HT1080 (cell line): ENCODE measurements at places on chromosomes 2 and 18.
A peak's percentile ranks its signal among the peaks of the same experiment; 100 is the strongest.

DNA sequence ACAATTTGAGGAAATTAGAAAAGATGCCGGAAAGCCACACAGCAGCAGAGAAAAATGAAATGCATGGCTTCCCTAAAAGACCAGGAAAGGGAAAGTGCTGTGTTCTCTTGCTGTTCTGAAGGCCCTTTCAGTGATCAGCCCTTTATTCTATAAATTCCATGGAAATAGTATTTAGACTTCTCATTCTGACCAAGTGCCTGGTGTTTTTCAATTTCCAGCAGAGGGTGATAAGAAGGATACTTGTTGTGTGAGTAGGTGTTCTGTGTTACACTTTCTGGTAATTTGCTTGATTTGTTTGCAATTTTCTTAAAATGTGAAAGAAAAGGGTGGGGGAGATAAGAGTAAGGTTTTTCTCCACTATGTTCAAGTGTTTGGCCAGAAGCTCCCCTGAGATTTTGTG lies 504.5 kb downstream of the IRS1 start:
- no peak for DNase-seq

- peak; percentile 48 for DNase-seq
Measured at GRCh38 chr2:67186871-67187270, 210.3 kb upstream of the ETAA1 start.

DNA sequence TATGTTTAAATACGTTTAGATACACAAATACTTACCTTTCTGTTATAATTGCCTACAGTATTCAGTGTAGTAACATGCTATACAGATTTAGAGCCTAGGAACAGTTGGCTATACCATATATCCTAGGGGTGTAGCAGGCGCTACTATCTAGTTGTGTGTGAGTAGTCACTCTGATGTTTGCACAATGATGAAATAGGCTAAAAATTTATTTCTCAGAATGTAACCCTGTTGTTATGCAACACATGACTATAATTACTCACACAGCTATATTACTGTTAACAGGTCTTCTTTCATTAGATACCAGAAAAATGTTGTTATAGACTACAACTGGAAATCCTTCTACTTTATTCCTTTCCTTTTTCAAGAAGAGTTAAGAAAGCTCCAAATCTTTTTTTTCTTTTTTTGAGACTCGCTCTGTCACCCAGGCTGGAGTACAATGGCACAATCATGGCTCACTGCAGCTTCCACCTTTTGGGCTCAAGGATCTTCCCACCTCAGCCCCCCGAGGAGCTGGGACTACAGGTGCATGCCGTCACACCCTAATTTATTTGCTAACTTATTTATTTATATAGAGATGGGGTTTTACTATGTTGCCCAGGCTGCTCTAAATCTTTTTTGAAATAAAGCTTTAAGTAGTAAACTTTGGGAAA lies 48.5 kb downstream of the C2orf74 start:
- DNase-seq = peak; percentile 65

GRCh38 chr2:199692489-199692888 lies 158.5 kb downstream of the FTCDNL1 start:
- no peak for DNase-seq

DNA sequence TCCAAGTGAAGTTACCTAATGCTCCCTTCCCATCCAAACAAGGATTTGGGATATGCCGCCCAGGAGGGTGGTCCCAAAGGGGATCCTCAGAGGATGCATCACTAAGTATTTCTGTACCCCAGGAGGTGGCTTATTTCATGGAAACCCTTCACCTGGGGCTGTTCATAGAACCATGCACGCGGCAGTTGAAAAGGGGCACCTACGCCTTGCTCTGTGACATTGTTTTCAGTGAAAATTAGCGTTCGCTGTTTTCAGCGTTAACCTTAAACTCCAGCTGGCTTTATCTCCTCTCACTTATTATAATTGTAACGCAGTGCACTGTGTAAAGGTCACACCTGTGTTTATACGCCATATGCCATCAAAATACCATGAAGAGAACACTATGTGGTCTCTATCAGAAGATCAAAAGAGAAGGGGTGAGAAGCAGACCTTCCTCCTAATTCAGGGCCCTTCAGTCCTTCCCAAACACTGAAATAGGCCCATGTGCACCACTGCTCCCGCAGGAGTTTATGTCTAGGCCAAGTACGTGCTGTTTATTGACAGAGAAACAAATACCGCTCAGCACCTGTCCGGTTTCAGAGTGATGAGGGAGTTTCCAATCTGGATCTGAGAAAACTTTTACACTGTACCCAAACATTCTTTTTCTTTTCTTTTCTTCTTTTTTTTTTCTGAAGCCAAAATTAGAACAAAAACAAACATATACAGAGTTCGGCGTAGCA lies 162.1 kb downstream of the BCL2 start:
- no peak for DNase-seq

DNA sequence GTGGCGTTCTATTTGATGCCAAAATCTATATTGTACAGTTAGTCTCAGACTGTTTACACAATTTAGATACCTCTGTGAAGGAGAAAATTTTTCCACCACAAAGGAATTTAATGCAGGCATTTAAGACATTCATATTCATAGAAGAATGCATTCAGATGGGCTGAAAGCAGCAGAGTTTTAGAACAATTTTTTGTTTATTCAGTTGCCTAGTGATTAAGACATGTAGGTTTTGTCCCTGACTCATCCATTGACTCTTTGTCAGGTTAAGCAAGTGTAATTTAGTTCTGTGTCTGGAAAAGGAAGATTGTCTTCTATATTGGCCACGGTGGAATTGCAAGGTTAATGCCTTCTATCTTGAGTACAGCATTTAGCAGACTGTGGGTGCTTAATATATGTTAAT lies 515.0 kb downstream of the PARD3B start:
- DNase-seq = peak; percentile 57

DNA sequence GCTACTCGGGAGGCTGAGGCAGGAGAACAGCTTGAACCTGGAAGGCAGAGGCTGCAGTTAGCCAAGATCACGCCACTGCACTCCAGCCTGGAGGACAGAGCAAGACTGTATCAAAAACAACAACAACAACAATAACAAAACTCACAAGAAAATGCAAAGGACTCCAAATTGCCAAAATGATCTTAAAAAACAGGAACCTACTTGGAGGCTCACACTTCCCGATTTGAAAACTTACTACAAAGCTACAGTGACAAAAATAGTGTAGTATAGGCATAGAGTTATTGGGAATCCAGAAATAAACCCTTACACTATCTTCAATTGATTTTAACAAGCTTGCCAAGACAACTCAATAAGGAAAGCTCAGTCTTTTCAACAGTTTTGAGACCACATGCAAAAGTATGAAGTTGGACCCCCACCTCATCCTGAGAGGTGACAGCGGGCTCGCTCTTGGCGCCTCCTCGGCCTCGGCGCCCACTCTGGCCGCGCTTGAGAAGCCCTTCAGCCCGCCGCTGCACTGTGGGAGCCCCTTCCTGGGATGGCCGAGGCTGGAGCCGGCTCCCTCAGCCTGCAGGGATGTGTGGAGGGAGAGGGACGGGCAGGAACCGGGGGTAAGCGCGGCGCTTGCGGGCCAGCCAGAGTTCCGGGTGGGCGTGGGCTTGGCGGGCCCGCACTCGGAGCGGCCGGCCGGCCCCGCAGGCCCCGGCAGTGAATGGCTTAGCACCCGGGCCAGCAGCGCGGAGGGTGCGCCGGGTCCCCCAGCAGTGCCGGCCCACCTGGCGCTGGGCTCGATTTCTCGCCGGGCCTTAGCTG lies 18.3 kb upstream of the ACVR2A start:
- DNase-seq = no peak

- peak; percentile 2 for DNase-seq
Measured at GRCh38 chr2:198571393-198571792, 767.0 kb downstream of the PLCL1 start.

- no peak for DNase-seq
Measured at GRCh38 chr2:48137829-48138228, 231.5 kb upstream of the FBXO11 start.

- no peak for DNase-seq
Measured at GRCh38 chr2:163011000-163011399, 172.4 kb upstream of the KCNH7 start.

DNA sequence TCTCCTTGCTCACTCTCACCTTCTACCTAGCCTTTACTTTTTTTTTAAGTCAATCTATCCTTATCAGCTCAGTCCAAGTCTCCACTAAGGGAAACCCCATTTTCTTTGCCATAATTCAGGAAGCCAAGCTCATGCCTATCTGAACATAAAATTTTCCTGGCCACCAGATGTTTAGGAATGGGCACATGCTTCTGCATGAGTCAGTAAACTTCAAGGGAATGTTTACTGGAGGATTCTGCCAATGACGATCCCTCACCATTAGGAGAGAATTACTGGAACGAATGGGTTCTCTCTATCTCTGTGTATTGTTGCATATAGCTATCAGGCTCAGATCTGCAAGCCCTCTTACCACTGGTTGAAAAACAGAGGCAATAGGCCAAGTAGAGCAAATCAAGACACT lies 731.7 kb upstream of the ZNF804A start:
- no peak for DNase-seq

DNA sequence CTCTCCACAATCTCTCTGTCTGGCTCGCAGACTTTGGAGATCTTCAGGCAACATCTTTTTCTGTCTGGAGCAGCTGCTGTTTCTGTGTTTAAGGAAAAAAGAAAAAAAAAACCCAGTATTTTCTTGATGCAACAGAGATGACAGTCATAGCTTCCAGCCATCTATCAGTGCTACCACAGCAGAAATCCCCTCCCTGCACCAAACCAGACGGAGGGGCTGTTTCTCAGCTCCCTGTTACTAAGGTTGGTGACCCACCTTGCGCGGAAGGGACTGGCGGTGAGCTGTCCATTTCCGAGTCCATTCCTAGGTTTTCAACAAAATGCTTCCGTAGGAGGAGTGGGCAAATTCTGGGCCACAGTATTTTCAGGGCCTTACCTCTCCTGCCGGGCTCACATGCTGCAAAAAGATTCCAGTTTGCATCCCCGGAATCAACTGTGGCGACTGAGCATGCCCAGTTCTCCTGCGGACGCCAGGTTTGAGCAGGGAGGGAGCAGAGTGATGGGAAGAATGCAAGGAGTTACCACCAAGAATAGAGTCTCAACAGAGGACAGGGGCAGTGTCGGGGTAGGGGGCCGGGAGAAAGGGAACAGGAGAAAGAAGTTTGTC lies 1.2 kb downstream of the SLC4A10 start:
- DNase-seq = no peak

- no peak for DNase-seq
Measured at GRCh38 chr2:2102866-2103653, 228.0 kb downstream of the MYT1L start.

DNA sequence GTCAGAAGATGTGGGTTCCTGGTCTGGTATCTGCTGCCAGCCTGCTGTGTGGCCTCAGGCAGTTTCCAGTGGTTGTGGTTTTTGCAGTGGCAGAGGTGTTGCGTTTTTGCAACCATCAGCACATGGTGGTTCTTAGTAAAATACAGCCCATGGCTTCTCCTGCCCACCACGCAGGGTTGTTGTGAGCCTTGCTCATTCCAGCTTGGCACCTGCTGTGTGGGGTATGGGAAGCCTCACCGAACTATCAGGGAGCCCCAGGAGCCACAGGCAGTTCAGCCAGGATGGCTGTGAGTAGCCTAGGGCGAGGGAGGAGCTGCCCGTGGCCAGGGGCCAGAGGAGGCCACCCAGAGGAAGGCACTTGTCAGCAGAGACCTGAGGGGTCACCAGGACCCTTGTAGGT lies 9.8 kb downstream of the ARID5A start:
- no peak for DNase-seq

GRCh38 chr2:158726911-158727592 lies 68.1 kb upstream of the DAPL1 start:
- DNase-seq = no peak

DNA sequence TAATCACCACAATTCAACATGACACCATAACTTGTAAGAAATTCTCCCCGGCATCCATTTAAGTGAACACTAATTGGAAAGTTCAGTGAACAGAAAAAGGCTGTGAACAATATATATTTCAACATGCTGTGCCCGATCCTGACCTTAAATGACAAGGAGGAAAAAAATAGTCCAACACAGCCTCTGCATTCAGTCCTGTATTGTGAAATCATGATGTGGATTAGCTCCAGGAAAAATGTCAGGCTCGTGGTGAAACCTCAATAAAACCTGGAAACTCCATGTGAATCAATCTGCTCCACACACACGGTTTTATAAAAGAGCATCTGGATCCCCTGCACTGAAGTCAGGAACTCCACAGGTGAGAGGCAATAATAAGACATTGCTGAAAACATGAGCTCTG lies 145.4 kb upstream of the SPOPL start:
- peak; percentile 41 for DNase-seq

- DNase-seq = no peak
Measured at GRCh38 chr18:57205641-57206040, 58.8 kb downstream of the BOD1L2 start.

DNA sequence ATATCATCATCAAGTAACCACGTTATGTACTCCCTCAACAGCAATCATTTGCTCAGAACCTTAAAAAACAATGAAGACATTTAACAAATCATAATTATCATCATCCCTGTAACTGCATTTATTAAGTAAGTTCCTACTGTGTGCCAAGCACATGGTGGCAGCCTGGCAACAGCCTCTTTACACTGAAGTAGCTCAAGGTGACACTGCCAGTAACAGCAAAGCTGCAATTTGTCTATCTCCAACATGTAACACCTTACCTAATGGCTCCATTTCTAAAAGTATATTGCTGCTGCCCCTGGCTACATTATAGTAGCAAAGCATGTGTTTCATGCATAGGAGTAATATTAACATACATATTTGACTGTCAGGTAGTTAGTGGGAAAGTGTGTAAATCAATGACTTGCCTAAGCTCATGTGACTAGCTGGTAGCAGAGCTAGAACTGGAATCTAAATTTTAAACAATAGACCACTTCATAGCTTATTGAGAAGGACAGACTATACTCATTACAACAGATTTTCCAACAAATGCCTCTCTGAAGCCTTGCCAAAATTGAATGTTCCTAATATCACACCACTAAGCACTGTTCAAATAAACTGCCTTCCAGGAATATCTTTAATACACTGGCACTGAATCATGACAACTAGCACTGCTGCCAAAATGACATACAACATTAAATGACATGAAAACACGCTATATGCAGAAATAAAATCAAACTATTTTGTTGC lies 86.7 kb downstream of the L3MBTL4 start:
- no peak for DNase-seq

- no peak for DNase-seq
Measured at GRCh38 chr18:21980744-21981143, 188.6 kb upstream of the GATA6 start.

- DNase-seq = no peak
Measured at GRCh38 chr18:61132031-61132430, 201.2 kb upstream of the CDH20 start.

- peak; percentile 58 for DNase-seq
Measured at GRCh38 chr2:154375579-154375931, 322.9 kb upstream of the KCNJ3 start.

GRCh38 chr18:25880441-25880840 lies 210.0 kb downstream of the SS18 start:
- DNase-seq = no peak

GRCh38 chr2:221402072-221402471 lies 170.0 kb downstream of the EPHA4 start:
- no peak for DNase-seq

- no peak for DNase-seq
Measured at GRCh38 chr2:197657562-197657961, 17.8 kb downstream of the RFTN2 start.

DNA sequence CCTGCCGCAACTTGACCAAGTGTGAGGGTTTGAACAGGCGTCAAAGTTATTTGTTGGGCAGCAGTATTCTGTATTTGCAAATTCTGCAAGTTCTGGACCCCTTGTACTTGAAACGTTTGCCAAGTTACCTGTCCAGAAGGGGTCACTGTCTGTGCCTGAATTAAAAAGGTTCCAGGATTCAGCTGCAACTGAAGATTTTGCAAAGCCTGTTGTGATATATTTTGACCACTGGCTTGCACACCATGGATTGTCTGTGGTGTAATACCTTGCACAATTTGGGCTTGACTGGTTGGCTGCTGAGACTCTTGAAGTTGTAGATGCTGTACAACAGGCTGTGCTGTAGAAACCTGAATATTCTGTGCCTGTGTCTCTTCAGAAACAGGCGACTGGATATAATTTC lies 10.2 kb downstream of the SP3 start:
- no peak for DNase-seq
